Hepatocyte (in vitro differentiated cells): ENCODE measurements at places on chromosomes 7 and 10. TPM values are rescaled to one million over a fixed set of nuclear protein-coding genes. Genes with fewer than 3 reads are reported as not detected.

- DNase-seq: no peak
Measured at GRCh38 chr7:1081336-1081735, 6.6 kb upstream of the GPER1 start.

DNA sequence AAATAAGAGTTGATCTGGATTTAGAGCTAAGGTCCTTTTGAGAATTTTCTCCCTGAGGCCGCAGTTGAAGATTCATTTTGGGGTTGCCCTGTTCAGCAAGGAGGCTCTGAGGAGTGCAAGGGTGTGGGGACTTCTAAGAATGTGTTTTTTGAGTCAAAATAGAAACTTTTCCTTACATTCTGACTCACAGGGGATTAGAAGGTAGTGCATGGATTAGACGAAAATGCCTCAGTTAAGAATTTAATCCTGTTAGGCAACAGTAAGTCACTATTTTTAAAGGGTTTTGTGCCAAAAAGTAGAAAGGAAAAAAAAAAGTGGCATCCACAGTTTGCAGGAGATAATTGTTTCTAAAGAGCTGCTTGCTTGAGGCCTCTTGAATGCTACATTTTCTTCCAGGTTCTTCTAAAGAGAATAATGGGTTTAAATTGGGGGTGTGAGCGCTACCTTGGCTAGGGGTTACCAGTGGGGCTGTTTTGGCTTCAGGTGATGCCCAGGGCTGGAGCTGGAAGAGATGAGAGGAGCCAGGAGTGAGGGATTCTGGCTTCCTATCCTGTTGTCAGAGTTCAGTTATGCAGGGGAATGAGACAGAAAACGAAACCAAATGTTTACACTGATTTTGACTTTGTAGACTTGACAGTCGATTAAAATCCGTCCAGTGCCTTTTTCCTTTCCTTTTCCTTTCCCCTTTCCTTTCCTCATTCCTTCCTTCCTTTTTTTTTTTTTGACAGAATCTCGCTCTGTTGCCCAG, 52.9 kb downstream of the BAMBI start:
- no peak for DNase-seq

The C7orf33 gene
- total RNA-seq: not detected in 2 replicates

- DNase-seq: peak; percentile 57
Measured at GRCh38 chr10:99859585-99859984, 77.1 kb downstream of the ABCC2 start.

DNA sequence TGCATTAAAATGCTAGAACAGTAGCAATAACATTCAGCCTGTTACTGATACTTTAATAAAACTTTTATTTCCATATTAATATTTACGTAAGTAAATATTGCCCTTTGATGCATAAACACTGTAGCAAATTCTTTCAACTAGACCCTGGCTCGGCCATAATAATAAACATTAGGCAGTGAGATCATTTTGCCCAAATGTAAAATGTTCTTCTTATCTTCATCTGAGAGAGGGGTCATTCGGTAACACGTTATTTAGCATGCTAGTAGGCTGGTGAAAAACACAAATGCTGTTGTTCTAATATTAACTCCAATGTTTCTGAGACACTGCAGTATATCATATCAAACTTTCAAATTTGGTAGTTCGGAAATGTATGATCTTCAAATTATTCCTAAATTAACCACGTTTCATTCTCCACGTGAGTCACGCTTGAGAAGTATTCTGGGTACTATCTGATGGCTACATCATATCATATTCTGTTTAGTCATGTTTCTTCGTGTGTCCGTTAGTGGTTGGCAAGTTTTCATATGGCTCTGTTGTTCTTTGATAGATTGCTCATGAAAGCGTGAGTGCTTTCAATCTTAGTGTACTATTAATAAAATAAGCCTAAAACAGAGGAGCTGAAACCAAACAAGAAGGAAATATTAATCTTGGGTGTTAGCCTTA, 145.8 kb downstream of the NSUN6 start:
- DNase-seq: no peak

GRCh38 chr10:123496996-123497660, 169.0 kb upstream of the GPR26 start:
- DNase-seq: no peak

The HYAL4 gene
- total RNA-seq: 0.07 TPM in 1 of 2 replicates, not detected in the other

GRCh38 chr7:112116894-112117293, 89.3 kb downstream of the DOCK4 start:
- DNase-seq: no peak

- no peak for DNase-seq
Measured at GRCh38 chr10:36188080-36188453, 546.0 kb upstream of the FZD8 start.

- DNase-seq: no peak
Measured at GRCh38 chr7:50285269-50285668, 19.2 kb upstream of the IKZF1 start.

DNA sequence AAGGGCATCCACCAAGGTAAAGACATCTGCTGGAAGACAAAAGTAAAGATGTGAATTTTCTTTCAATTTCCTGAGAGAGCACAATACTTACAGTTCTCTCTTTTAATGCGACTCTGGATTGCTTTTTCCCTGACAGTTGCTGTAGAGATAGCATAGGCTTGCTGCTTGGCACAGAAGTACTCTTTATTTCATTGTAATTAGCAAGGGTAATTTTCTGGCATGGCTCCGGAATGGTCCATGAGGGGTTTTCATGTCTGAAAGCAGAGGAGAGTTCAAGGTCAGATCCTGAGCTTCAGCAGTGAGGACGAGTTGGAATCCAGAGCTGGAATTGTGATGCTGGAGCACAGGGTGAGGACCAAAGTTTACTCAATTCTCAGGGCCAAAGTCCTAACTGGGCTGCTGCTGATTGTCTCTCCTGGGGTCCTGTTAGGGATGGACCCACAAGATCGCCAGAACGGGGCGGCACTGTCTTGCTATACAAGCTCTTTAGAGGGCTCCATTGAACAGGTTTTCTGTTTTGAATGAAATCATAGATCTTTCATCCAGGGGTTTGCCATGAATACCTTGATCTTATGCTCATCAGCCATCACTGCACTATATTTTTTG, 190.0 kb upstream of the MKI67 start:
- DNase-seq: no peak

The KLF14 gene
- 0.24 TPM in 1 of 2 replicates, not detected in the other for total RNA-seq

- no peak for DNase-seq
Measured at GRCh38 chr10:11114269-11114668, 96.6 kb downstream of the CELF2 start.

- no peak for DNase-seq
Measured at GRCh38 chr10:3413937-3414666, 241.5 kb upstream of the PITRM1 start.

DNA sequence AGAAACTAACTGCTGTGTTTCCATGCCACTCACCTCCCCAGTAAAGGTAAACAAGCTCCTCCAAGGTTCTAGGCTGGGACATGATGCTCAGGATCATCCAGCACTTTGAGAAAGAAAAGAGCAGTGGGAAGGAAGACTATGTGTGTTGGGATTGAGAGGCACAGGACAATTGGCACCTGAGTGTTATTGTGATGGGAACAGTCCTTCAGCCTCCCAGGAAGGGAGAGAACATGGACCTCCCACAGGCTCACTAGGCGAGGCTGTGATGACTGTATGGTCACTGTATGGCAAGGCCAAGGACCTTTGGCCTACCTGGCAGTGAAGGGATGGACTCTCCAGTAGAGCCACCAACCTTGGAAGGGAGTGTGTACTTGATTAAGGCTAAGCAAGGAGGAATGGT, 123.2 kb upstream of the UNC5B start:
- no peak for DNase-seq

DNA sequence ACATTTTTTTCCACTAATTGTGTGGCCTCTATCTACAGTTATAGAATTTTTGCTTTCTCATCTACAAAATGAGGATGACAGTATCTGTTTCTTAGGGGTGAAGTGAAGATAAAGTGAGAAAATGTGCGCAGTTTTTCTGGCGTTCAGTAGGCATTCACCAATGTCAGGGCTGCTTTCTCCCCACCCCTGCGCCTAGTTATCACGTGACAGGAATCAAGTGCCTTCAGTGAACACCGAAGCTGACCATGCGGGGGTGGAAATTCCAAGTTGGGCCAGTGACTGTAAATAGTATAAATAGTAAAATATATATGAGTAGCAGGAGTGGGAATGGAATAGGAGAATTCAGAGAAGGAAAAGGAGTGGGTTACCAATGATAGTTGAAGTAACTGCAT, 77.4 kb downstream of the TAF3 start:
- DNase-seq: no peak

- DNase-seq: no peak
Measured at GRCh38 chr7:20132585-20132984, 84.6 kb downstream of the MACC1 start.

DNA sequence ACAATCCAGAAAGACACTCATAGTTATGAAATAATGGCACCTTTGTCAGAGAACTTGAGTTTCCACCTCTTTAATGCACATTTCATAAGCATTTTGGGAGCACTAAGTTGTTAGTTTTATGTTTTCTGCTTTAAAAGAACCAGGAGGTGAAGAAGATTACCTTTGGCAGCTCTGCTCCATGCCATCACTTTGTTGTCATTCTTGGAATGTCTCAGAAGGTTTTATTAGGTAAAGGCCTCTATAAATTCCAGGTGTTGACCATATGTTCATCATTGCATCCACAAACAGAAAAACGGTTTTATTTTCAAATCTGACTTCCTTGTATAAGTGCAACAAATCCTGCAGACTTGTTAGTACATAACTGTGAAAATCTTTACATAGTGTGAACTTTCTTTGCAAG, 424.8 kb downstream of the MDFIC start:
- DNase-seq: peak; percentile 8

DNA sequence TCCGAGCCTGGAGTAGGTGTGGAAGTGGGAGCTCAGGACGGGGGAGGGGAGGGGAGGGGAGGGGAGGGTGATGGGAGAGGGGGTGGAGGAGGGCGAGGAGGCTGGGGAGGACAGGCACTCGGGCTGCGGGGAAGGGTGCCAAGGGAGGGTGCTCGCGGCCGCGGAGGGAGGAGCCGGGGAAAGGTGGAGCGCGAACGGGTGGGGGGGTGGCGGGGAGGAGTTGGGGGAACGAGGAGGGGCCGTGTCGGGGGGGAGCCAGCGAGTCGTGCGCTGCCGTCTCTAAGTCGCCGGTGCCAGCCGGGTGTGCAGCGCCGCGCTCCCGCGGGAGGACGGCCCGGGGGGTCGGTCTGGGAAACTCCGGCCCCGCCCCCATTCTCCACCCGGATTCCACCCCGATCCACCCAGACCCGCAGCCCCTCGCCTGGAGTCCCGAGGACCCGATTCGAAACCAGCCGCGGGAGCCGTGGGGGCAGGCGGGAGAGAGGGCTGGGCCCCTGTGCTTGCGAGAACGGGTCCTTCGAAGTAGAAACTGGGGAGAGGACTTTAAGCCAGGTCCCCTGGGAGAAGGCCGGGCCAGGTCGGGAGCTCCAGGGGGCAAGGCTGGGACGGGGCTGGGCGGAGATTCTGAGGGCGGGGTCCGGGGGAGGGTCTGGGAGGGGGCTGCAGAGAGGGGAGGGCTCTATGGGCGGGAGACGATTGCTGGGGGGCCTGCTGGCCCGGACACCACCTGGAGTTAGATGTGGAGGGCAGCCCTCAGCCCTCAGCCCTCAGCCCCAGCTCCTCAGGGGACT, at the start of gene ZNF467:
Gene ZNF467, minus strand, starts transcription at position 143 of the 791 bp plus-strand sequence. CDS start 2,556 bp downstream, outside the sequence.
- peak; percentile 75 for DNase-seq

- no peak for DNase-seq
Measured at GRCh38 chr10:98815039-98815885, 368.5 kb upstream of the HPS1 start.

DNA sequence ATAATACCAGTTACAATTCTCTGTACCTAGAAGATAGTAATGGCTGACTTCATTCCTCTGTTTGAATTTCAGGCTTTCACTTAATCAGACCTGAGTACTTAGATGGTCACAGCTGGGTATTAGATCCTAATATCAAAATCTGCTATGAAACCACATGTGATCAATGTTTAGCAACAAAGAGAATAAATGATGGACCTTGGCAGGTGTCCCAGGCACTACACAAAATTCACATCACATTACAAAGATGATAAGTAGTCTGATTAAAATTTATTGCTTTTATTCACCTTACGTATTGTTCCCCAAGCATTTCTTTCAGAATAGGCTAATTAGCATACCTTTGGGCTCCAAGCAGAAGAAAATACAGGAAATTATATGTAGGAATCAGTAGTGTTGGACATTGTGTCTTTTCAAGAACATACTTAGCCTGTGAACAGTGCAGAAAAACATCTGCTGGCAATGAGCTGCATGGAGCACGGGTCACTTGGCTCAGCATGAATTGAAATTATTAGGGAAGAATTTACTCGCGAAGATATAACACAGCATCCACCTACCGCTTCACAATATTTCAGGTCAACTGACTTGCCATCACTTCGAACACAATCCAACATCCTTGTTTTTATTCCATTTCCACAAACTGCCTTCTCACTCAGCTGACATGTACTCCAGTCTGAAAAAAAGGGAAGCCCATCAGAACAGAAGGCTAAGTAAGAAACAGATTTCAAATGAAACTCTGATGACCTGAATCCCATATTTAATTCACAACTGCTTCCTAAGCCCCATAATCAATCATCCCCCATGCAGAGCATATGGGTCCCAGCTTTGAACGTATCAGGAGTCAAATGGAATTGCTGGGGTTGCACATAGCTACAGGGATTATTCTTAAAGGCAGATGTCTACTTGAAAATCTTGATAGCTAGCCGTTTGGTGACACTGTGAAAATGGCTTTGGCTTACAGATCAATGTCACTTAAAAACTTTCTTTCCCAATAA, 421.0 kb downstream of the THSD7A start:
- DNase-seq: no peak

DNA sequence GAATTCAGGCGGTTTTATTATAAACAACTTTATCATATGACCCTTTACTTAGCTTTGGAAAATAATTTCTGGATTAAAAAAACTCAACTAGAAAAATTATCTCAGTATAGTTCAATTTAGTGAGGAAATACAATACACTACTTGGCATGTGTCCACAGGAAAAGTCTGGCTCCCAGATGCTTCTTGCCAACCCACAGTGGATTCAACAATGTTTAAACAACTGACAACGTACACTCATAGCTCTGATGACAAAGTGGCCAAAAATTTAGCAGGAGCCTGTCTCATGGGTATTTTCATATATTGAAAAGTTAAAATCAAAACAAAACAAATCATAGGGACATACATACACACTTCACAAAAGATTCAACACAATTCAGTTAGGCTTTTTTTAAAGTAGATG, 158.8 kb downstream of the SKAP2 start:
- peak; percentile 38 for DNase-seq

DNA sequence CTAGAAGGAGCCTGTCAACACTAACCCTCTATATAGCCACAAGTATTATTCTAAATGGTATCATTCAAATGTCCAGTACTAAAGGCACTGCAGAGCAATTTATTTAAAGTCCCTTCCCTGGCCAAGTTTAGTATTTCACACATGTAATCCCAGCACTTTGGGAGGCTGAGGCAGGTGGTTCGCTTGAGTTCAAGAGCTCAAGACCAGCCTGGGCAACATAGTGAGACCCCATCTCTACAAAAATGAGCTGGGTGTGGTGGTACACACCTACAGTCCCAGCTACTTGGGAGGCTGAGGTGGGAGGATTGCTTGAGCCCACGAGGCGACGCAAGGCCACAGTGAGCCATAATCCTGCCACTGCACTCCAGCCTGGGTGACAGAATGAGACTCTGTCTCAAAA, 3.6 kb downstream of the GNA12 start:
- no peak for DNase-seq

The LRRC18 gene
- not detected in 2 replicates for total RNA-seq
